ENCODE measurements at places on chromosomes 2 and 18.

DNA sequence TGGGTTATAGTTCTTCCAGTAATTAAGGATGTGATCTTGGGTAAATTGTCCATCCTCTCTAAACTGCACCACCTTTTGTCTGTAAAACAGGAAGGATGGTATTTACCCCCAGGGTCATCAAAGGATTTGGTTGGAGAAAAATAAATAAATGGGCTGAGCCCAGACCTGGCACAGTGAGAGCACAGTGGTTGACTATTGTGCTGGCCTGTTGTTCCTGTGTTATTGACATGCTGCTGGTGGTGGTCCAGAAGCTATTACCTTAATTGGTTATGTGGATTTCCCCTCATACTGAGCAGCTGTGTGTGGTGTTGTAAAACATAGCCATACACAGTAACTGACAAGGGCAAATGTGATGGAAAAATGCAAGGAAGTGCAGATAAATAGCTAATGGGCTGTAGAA is 746 bp upstream of the IL37 start:
- no peak for DNase-seq

- DNase-seq: no peak
Observed at GRCh38 chr2:134391751-134392160, 137.9 kb downstream of the MGAT5 start.

DNA sequence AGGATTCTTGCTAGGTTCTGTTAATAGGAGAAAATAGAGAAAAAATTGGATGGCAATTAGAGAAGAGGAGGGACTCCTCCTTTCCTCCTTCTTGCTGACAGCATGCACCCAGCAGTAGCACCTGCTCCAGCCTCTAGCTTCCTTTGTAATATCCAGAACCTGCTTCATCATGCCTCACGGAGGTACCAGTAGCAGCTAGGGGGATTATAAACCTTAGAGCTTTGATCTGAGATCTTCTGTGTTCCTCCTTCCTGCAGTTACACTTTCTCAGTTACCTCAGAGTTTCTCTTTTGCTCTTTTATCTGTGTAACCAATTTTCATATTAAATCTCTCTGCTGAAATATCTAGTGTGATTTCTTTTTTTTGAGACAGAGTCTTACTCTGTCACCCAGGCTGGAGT is 16.6 kb downstream of the DPP4 start:
- no peak for DNase-seq

DNA sequence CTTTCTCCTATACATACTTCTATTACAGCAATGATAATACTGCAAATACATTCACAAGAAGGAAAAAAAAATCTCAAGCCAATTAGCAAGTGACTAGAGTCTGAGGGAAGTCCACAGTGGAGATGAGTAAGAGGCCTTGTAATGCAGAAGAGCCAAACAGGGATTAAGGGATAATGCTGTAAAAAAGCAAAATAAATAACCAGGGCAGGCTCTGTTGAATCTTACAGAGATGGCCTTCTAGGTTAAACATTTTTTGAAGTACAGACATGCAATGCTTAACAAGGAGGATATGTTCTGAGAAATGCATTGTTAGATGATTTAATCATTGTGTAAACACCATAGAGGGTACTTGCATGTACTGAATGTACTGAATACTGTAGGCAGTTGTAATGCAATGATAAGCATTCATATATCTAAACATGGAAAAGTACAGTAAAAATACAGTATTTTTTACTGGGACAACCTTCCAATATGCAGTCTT is 122.1 kb upstream of the RMDN2 start:
- DNase-seq: peak; percentile 13

GRCh38 chr2:141911485-141912066 is 219.2 kb downstream of the LRP1B start:
- no peak for DNase-seq
